ENCODE measurements at places on chromosomes 12 and 14.

DNA sequence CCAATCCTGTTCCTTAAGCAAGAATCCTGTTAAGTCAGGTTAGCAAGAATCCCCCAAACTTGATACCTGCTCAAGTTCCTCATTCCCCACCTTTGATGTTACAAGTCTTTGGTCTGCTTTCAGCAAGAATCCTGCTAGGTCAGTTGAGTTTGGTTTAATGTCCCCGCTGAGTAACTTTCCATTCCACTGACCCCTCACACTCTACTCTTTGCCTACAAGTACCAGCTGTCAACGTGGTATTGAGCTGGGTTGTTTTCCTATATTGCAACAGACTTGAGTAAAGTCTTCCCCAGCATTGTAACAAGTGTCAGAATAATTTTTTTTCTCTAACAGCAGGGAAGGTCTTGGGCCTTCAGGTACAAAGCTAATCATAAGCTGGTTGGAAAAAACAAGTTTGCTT is 6.3 kb downstream of the PPM1H start:
- DNase-seq: no peak

DNA sequence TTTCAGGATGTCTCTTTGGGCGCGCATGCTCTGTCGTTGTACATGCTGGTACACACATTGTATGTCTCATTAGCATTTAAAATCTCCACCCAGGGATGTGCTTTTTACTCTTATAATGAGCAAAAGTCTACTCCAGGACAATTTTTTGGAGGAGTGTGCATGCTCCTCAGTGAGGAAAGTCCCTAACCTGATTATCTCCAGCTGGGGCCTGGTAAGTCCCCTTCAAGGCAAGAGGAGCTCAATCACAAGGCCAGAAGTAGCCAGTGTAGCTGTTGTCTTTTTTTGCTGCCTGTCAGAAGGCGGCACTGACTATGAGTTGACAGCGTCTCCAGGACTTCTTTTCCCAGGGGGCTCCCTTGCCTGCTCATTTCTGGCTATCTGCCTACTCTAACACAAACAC is 218.3 kb upstream of the CNTN1 start:
- no peak for DNase-seq

DNA sequence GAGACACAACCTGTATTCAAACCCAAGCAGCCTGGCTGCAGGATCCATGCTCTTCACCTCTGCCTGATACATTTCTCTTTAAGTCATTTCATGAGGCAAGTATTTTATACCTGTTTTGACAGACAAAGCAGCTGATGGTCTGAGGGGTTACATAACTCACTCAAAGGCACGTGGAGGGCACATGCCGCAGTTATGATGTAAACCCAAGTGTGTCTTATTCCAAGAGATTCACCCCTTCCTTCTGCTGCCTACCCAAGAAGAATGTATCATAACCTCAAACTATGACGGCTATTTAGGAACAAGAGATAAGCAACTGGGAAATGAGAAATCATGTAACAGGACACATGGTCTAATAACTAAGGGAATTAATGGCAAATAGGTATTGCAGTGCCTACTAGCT is 329.8 kb upstream of the TMPO start:
- DNase-seq: no peak

- no peak for DNase-seq
Measured at GRCh38 chr14:71783088-71783487, 149.1 kb upstream of the RGS6 start.

DNA sequence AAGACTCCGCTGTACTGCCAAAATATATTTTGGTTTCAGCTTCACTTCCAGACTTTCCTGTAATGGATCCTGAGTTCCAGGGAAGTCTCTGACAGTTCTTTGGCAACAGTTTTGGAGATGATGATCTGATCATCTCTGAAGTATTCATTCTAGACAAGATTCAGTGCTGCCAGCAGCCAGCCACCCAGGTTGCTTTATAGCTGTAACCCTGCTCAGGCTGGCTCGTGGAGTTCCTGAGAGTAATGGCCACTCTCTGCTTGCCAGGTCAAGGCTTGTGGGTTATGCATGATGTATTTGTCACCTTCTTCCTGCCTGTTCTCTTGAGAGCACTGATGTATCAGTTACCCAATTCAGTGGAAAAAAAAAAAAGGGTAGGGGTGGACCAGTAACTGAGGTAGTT is 124.3 kb downstream of the PPHLN1 start:
- DNase-seq: no peak

DNA sequence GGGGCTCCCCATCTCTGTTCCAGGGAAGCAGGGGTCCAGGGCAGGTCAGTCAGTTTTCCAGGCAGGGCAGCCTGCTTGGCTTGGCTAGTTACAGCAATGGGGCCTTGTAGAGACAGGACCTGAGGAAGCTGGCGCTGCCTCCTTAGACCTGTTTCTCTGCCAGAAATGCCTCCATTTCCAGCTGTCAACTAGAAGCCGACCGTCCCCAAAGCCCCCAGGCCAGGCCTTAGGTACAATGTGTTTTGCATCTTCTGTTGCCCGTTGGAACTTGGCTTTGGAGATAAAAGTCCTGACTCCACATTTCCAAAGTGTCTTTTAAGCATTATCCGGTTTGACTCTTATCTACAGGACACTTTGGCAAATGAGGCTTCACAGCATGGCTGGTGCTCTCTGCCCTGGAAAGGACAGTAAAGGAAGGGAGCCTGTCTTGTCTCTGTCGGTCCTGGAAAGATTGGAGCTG is 42.6 kb downstream of the KRT80 start:
- DNase-seq: no peak

Measured in hippocampal formation (tissue), 2 donors.